NCI-H446 (cell line): ENCODE measurements at places on chromosomes 2 and 18.

DNA sequence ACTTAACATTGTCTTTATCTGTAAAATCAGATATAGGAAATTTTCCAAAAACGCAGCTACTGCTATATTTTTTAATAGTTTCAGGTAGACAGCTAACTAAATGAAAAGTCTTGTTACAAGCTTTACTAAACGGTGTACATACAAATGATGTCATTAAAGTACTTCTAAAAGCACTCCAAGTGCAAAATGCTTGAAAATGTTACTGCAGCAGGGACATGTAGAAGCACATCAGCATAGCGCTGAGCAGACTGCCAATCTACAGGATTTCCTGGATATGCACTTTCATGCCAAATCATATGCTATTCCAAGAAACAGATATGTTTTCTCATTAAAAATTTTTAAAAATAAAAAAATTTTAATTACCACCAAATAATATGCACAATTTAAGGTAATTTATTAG lies 61.7 kb downstream of the SMAD2 start:
- no peak for DNase-seq

GRCh38 chr2:212173756-212174510 lies 364.7 kb downstream of the ERBB4 start:
- DNase-seq: no peak

DNA sequence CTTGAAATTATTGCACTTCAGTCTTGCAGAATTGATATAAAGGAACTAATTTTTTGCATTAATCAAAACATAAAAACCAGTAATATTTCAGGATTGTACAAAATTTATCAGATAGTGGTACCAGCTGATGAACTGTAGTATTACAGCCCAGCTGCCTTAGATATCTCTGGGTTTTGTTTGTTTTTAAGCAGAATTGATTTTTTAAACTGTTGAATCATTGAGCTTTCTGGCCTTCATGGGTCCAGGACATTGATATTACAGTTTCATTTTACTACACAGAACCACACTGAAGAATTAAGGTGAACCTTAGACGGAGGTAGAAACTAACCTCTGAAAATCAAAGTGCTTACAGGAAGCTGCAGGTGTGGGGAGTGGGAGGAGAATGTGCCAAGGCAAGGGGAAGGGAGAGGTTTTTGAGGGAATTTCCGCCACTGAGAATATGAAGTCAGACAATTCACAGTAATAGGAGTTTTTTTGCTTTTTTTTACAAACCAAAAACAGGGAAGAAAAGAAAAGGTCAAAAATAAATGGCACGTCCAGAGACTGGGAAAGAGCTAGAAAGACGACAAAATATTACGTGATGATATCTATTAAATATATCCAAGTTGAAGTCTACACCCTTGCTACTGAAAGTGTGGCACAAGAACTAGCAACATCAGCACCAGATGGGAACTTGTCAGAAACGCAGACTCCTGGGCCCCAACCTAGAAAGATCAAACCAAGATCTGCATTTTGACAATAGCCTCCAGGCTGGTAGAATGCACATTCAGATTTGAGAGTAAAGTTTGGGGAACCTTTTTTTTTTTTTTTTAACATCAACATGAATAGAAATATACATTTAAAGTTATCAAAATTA lies 40.8 kb upstream of the SPAG16 start:
- DNase-seq: no peak

GRCh38 chr2:42217914-42218313 lies 48.8 kb downstream of the EML4 start:
- DNase-seq: no peak

DNA sequence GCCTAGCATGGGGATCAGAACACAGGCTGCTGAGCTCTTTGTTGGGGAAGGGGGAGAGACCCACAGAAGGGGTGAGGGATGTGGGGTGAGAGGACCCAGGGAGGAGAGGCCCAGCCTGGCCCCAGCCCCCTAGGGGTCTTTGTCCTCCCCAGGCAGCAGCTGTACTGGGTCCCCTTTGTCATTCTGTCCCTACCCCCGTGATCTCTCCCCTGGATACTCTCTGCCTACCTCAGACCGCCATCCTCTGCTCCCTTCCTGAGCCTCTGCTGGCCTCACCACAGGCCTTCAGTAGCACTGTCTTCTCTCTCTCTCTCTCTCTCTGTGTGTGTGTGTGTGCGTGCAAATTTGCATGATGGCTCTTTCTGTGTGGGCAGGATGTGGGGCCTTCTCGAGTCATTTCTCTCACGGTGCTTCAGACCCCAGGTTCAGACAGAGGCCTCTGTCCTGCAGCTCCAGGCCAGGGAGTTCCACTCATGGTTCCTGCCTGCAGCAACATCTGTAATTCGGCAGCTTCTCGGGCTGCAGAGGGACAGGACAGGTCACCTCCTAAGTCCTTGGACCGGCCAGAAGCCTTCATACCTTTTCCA lies 1.4 kb downstream of the PSD4 start:
- no peak for DNase-seq

DNA sequence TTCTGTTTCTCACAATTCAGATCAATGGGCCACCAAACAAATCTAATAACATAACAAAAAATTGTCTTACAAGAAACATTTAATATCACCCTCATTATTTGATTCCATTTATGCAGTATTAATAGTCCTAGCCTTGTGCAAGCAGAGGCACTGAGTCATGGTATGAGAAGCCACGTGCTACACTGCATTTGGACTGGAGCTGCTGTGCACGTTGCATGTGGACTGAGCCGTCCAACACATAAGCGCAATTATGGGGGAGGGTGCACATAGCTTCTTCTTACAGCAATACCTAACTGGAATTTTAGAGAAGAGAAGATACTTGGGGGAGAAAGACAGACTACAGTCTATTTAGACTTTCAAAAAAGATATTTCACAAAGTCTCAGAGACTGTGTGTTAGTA lies 329.6 kb upstream of the ID2 start:
- no peak for DNase-seq

DNA sequence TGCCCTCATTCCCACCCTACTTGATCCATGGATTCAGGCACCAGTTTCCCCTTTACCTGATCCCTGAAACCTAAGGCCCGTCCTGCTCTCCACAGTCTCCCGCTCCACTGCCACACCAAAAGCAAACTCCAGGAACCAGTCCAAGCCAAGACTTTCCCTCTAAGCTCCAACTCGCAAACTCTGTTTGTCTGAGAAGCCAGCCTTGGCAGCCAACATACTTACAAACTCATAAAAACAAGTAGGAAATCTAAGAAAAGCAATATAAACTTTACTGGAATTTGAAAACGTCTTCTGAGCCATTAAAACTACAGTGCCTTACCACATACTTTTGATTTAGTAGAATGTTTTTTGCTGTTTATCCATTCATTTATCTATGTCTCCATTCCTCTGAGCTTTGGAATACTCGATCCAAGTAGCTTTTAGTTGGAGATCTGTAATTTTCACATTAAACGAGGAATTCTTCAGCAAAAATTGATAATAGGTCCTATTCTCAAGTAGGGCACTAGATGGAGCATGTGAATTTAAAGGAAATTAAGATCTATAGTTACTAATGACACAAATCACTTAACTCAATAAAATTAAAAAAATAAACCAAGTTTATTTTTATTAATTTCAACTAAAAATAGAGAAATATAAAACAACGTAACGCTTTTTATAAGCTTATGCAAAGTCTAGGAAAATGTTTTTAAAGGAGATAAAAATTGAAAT lies 199.7 kb downstream of the MYO3B start:
- DNase-seq: no peak

GRCh38 chr18:23163786-23164533 lies 28.7 kb downstream of the CABLES1 start:
- no peak for DNase-seq

- no peak for DNase-seq
Measured at GRCh38 chr18:45670281-45670962, 53.6 kb upstream of the SLC14A1 start.

GRCh38 chr18:50638884-50639420 lies 79.1 kb downstream of the MAPK4 start:
- DNase-seq: no peak

DNA sequence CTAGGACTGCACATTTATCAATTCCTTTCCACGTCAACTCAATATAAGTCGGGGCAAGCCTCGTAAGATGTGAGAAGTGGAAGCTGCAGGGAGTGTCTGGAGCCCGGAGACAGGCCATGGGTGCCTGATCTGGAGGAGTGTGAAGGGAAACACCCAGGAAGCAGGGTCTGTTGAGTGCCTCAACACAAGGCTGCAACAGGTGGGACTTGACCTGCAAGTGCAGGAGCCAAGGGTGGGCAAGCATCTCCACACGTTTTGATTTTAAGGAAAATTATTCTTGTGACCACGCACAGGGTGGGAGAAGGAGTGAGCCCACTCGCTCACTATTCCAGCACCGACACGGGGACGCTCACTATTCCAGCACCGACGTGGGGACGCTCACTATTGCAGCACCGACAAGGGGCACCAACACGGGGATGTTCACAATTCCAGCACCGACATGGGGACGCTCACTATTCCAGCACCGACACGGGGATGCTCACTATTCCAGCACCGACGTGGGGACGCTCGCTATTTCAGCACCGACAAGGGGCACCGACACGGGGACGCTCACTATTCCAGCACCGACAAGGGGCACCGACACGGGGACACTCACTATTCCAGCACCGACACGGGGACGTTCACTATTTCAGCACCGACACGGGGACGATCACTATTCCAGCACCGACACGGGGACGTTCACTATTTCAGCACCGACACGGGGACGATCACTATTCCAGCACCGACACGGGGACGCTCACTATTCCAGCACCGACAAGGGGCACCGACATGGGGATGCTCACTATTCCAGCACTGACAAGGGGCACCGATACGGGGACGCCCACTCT lies 197.3 kb downstream of the EIPR1 start:
- DNase-seq: no peak
